ENCODE measurements at places on chromosomes 16 and 17.

DNA sequence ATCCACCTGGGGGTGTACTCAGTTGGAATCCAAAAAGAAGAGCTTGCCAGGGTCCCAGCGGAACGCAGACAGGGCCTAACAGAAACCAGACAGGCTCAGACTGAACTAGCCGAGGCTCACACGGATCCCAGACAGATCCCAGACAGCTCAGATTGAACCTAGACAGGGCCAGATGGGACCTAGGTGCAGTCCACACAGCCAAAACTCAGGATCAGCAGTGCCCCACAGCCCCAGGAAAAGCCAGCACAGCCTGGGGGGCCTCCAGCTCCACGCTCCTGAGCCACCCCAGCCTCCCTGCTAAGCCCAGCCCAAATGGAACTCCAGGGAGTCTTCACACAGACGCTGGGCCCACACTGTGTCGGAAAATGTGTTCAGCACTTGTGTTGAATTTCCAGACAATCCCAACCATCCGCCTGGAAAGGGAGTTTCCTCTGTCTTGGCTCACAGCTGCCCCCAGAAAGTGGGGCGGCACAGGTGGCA, 7.5 kb downstream of the STX1B start:
- DNase-seq: no peak

- DNase-seq: no peak
These were observed 8.8 kb downstream of the CDK5R1 start for GRCh38 chr17:32495359-32496231.

- DNase-seq: no peak
These were observed 3.9 kb upstream of the KRT15 start for GRCh38 chr17:41522301-41523224.

- DNase-seq: no peak
These were observed 32.8 kb downstream of the LDHD start for GRCh38 chr16:75083813-75084212.

- peak; percentile 74 for DNase-seq
These were observed 87.3 kb upstream of the RPL38 start for GRCh38 chr17:74116087-74116717.

DNA sequence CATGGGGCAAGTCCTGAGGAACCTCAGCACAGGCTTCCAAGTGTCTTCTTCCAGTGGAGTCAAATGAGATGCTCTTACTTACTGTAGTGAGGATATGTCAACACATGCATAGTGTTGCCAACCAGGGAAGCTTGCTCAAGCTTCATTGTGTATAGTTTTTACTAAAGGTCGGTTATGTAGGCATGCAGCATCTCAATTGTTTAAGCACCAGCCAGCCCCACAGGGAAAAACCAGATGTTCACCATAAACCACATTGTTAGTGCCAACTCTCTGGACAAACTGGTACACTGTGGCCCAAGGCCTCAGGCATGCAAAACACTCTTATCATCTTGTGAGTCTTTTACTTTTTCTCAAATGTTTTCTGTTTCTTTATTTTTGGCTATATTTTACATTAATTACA, 152.1 kb downstream of the PHKB start:
- DNase-seq: no peak

DNA sequence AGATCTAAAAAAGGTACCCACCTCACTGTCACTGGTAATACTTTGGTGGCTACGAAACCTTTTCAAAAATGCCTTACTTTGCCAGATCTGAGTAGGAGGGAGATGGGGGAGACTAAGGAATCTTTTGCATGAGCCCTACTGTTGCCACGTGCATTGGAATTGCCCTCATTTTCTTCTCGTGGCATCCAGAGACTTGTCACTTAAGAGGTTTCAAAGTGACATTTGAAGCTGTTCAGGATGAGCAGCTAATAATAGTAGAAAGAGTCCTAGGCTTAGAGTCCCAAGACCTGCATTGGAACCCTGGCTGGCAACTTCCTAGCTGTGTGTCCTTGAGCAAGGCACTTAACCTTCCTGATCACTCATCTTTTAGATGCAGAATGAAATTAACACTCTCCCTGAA, 43.5 kb downstream of the GPRC5B start:
- DNase-seq: no peak

DNA sequence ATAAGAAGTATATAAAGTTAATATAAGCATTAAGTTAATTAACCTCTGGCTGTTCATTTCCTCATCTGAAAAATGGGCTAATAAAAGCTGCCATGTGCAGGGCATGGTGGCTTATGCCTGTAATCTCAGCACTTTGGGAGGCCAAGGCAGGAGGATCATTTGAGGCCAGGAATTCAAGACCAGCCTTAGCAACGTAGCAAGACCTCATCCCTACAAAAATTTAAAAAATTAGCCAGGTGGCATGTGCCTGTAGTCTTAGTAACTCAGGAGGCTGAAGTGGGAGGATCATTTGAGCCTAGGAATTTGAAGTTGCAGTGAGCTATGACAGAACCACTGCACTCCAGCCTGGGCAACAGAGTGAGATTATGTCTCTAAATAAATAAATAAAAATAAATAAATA, 40.6 kb upstream of the MMD start:
- no peak for DNase-seq

DNA sequence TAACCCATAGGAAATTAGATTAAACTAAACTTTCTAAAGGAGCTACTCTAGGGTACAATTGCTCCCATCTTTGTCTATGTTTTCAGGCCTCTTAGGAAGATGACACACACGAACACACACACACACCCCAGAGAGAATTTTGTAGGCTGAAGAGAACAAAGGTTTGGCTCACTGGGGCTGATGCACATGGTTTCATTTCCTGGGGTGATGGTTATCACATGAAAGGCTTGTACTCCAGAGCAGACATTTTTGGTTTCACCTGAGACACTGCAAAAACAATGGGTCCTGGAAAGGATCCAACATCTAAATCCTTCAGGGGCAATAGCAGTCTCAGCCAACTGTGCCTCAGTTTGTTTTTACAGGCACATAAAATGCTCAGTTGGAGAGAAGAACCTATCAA, 62.8 kb downstream of the GRB7 start:
- DNase-seq: peak; percentile 48

GRCh38 chr16:86886651-86887050, 308.3 kb downstream of the FOXL1 start:
- no peak for DNase-seq

GRCh38 chr16:73046849-73047214, 1.1 kb downstream of the ZFHX3 start:
- no peak for DNase-seq

GRCh38 chr17:55265311-55266021, 706 bp downstream of the HLF start:
- peak; percentile 4 for DNase-seq

DNA sequence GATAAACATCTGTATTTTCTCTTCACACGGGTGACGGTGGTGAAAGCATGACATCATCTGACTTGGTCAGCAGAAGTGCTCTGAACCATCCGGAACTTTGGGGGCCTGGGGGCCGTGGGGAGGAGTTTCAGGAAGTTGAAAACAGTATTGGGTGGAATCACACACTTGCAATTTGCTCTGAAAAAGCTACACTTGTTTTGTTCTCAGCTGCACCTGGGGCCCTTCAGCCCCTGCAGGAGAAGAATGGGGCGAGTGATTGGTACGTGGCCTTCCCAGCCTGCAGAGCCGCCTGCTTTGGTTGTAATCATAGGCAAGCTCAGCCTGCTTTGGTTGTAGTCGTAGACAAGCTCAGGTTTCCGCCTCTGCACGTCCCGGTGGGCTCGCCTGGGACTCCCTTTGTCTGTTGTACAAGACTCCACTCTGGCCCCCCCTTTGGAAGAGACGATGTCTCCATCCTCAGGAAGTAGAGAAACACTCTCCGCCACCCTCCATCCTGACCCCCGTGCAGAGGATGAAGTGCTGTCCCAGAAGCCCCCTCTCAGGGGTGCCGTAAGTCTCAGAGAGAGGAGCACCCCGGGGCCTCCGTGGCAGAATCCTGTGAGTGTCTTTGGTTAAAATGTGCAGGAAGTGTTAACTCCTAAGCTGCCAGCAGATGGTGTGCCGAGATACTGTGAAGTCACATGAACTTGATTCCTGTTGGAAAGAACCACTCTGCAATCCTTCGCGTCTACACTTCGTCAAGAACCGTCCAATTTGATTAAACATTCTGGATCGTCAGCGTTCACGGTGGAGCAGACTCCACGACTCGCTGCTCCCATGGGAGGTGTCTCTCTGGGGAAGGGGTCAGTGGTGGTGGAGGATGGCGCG, 5.4 kb downstream of the BANP start:
- peak; percentile 20 for DNase-seq

- peak; percentile 60 for DNase-seq
These were observed 74.5 kb upstream of the TNRC6C start for GRCh38 chr17:77884019-77884418.

- peak; percentile 49 for DNase-seq
These were observed 87.7 kb downstream of the ENGASE start for GRCh38 chr17:79162012-79162963.

- no peak for DNase-seq
These were observed 8.9 kb downstream of the ANKRD11 start for GRCh38 chr16:89481356-89481955.

DNA sequence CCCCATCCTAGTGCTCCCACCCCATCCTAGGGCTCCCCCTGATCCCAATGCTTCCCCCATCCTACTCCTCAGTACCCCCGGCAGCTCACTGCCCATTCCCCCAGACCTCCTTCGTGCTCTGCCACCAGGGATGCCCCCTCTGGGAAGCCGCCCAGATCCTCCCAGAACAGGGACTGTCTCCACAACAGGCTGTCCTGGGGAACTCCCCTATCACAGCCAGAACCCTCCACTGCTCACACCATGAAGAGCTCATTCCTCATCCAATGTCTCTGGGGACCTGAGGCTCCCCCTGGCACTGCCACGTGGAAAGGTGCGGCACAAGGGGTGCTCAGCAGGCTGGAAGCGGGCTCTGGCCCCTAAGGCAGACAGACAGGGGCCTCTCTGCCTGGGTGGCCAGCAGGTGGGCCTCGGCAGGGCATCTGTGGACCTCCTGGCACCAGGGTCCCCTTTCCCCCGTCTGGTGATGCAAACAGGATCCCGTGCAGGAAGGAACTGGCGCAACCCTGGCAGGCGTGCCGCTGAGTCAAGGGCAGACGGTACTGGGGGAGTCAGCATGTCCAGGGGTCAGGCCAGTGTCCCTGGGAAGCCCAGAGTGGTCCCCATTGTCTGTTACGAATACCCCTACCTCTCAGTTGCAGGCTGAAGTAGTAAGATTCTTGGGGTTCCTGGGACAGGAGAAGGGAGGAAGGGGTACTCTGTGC, 14.8 kb upstream of the PVALEF start:
- DNase-seq: no peak

- no peak for DNase-seq
These were observed 3.8 kb downstream of the NACA2 start for GRCh38 chr17:61587242-61587641.

DNA sequence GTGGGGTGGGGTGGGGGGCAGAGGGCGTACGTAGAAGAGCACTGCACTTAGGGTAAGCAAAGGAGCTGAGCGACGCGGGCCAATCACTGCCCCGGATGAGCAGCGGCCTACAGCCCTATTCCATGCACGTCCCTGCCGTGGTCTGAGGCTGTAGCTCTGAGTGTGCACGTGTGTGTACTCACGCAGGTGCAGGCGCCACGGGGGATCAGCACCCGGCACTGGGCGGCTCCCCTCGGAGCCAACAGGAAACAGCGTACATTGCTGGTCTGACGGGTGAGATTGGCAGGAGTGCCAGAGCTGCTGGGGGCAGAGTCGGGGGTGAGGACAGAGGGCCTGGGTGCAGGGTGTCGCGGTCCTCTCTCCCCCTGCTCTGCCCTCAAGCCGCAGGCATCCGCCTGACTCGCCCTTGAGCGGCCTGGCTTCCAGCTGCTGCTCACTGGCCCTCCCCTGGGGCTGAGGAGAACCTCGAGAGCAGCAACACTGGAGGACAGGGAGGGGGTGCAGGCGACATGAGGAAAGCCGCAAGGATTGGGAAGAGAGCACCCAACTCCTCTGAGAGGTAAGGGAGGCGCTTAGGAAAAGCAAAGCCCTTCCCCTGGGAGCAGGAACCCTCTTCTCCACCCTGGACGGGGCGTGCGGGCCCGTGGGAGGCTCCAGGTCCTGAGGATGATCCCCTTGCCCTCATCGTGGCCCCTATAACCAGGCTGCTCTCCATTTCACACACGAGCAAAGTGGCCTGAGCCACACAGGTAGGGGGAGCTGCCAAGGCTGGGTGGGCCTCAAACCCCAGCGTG, 57.8 kb downstream of the ENGASE start:
- peak; percentile 95 for DNase-seq

DNA sequence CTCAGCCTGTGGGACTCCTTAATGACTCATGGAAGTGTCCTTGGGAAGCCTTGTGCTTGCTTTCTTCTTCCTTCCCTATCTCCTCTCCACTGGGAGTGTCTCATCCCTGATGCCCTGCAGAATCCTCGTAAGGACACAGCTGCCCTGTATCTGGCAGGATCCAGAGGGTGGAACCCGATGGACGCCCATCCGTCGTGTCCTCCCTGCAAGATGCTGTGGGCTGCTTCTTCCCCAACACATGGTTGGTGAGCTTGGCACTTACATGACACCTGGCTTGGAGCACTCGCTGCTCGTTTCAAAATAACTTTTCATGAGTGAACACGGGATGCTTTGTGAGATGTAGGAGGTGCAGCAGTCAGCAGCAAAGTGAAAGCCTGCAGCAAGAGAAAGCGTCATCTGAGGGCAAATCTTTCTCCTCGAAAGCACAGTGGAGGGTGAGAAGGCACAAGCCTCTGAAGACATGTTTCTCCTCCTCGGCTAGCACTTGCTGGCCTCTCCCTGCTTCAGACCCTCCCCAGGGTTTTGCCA, 3.3 kb downstream of the CCL15 start:
- DNase-seq: no peak

GRCh38 chr16:72992142-72992601, 55.8 kb downstream of the ZFHX3 start:
- DNase-seq: no peak

GRCh38 chr17:76273445-76274111, 8.4 kb downstream of the UBALD2 start:
- DNase-seq: no peak

DNA sequence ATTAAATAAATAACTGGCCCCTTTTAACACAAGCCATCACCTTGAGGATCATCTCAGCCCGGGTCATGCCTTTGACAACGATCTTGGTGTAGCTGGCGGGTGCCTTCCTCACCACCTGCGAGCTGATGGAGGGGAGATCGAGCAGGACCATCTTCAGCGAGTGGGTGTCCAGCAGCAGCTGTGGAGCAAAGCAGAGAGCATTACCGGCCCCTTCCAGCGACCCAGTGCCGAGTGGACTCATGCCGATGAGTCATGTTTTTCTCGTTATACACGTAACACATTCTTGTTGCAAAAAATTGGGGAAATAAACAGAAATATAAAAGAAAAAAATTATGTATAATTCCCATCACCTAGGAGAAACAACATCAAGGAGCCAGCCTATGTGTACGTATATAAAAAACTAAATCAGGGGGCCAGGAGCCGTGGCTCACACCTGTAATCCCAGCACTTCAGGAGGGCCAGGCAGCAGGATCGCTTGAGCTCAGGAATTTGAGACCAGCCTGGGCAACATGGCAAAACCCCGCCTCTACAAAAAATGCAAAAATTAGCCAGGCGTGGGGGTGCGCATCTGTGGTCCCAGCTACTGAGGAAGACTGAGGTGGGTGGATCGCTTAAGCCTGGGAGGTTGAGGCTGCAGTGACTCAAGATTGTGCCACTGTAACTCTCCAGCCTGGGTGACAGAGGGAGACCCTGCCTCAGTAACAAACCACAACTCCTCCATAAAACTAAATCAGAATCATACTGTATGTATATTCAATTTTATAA, 169.1 kb upstream of the RPH3AL start:
- no peak for DNase-seq

Data from COR-L47 (cell line).